Left lobe of liver (tissue), 2 donors: ENCODE measurements at places on chromosomes 4 and X. TPM values are rescaled to one million over a fixed set of nuclear protein-coding genes. Genes with fewer than 3 reads are reported as not detected.

GRCh38 chr4:136277741-136278140 lies 1254.6 kb downstream of the PCDH18 start:
- no peak for DNase-seq

DNA sequence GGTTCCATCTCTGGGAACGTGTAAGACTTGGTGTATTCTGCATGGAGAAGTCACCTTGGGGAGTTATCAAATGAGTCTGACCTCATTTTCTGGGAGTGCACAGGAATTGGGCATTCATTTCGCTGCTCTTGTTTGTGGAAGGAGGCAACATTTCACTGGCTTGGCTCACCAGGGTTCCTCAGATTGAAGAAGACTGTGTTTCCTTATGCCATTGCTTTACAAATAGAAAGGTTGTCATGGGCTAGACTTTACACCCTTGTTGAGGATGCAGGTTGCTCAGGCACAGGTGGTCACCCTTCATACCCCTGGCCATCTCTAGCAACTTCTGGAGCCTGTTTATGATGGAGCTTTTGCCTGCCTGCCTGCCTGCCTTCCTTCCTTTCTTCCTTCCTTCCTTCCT lies 114.4 kb downstream of the AASDH start:
- DNase-seq: no peak

DNA sequence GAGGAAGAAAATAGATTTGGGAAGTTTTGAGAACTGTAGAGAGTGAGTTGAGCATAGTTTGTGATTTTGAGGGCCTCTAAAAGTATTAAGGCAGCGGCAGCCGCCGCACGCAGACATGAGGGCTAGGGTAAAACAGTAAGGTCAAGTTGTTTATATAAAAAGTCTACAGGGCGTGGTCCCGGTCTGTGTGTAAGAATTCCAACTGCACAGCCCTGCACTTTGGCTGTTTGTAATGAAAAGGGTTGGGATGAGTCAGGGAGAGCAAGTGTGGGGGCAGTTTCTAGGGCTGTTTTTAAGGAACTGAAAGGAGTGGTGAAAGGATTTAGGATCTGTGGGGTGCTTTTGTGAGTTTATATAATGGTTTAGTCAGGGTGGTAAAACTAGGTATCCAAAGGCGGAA lies 55.0 kb downstream of the BEX3 start:
- DNase-seq: no peak

DNA sequence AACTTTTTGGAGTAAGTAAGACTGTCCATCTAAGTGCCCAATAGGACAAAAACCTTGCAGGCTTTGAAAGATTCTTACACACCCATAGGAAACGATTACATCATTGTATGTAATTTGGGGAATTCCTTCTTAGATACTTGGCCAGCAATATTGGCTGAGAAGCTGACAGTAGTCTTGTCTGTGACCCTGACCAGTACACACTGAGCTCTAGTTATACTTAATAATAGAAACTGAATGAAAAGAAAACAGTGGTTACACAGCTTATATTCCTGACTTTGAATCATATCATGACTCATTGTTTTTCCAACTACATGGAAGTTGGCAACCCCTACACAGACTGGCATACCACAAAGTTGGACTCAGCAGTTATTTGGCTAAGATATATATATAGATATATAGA lies 7.1 kb upstream of the TLR2 start:
- DNase-seq: no peak

The PRICKLE3 gene
- total RNA-seq: 4.5 TPM

- DNase-seq: peak; percentile 48
These were observed 6.3 kb downstream of the MXD4 start for GRCh38 chr4:2255501-2256155.

DNA sequence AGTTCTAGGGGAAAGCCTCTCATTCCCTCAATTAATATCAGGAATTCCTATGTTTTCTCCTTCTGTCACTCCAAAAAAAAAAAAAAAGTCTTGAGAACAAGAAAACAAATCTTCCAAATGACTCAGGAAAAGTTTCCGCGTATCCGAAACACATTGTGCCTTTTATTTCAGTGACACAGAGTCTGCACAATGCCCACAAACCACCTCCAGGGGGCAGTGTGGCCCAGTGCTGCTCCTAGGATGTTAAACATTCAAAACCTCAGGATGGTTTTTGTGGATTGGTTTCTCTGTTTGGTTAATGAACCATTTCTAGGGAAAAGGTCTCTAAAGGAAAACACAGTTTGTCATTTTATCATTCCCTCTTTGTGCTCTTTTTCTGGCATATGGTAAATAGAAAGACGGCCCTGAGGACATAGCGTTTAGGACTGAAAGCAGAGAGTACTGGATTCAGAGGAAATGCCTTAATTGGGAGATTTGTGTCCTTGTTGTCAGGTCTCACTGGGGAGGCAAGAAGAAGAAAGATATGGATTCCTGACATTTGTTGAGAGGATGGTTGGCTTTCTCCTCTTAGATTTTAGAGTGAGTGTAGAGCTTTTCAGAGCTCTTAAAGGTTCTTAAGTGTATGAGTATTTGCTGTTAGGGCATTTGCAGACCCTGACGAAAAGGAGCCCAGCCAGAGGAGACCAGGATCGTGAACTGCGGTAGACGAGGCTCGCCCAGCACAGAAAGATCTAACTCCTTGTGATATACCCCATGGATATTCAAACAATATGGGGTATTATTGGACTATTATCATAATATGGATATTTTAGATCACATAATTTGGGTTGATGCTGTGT lies 65.7 kb upstream of the MAP9 start:
- DNase-seq: peak; percentile 77

GRCh38 chrX:122625821-122626220 lies 558.3 kb upstream of the GRIA3 start:
- DNase-seq: no peak

- DNase-seq: no peak
These were observed 662.5 kb downstream of the RAPGEF2 start for GRCh38 chr4:159765382-159765781.

DNA sequence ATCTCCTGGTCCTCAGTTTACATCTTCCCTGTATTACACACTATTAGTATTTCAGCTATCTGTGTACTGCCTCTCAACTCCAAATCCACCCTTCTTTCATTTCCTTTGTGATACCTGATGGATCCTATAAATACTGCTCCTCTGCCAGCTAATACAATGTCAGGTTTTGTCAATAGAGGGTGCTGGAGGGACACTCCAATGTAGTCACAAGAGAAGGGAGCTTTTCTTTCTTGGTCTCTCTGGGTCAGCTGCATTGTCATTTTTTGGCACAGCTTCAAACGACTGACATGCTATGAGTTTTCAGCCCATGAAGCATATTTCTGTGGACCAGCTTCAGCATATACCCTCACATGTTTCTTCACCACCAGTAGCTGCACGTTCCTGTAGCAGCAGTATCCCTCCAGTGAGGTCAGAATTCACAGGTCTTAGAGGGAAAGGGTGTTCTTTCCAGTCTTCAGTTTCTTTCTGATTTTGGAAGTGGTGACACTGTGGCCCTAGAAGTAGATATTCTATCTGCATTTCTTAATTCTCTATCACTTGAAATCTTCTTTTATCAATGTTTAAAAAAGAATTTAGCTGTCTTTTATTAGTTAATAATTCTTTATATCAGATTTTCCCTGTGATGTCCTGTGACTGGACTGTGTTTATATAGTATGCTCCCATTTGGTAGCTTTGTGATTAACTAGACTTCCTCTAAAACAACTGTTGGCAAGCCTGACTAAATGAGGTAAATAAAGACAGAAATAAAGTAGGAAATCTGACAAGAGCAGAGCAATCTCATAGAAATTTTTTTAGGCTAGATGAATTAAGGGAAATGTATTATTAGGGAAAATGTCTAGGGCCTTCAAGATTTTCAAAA lies 60.6 kb downstream of the GABRA2 start:
- DNase-seq: no peak

The DIPK2B gene
- 0.20 TPM for total RNA-seq

The TCEAL2 gene
- not detected for total RNA-seq

The IL13RA2 gene
- total RNA-seq: 0.88 TPM

The UGT2B11 gene
- 0.25 TPM for total RNA-seq

The PRPS1 gene
- total RNA-seq: 29.6 TPM

- no peak for DNase-seq
These were observed 98.5 kb upstream of the KLF3 start for GRCh38 chr4:38565271-38566199.

- no peak for DNase-seq
These were observed 41.4 kb upstream of the IL9R start for GRCh38 chrX:155956099-155956498.

DNA sequence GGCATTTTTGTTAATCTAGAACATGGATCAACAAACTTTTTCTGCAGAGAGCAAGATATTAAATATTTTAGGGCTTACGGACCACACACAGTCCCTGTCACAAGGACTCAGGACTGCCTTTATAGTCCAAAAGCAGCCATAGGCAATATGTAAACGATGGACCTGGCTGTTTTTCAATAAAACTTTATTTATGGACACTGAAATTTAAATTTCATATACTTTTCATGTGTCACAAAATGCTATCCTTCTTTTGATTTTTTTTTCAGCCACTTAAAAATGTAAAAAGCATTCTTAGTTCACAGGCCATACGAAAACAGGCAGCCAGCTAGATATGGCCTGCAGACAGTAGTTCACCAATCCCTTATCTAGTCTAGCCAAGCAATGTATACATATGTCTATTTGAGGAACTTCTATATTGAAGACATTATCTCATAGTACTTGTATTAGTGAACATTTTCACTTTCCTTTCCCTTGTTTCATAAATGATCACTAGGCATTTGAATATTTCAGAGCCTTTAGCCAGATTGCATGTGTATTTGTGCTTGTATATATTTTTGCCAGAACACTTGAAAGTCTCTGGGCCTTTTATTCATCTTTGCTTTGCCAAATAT lies 350.9 kb downstream of the RPA4 start:
- DNase-seq: no peak

DNA sequence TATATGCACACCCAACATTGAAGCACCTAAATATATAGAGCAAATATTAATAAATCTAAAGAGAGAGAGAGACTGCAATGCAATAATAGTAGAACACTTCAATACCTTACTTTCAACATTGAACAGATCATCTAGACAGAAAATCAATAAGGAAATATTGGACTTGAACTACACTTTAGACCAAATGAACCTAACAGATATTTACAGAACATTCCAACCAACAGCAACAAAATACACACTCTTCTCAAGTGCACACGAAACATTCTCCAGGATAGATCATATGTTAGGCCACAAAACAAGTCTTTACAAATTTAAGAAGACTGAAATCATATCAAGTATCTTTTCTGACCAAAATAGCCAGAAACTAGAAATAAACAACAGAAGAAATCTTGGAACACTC lies 66.6 kb downstream of the CD99L2 start:
- DNase-seq: no peak

- DNase-seq: no peak
These were observed 77.5 kb downstream of the HHIP start for GRCh38 chr4:144723471-144723870.

The TACR3 gene
- not detected for total RNA-seq

- DNase-seq: no peak
These were observed 8.1 kb downstream of the PCDH7 start for GRCh38 chr4:30728311-30728710.

The TMEM144 gene
- 1.5 TPM for total RNA-seq

DNA sequence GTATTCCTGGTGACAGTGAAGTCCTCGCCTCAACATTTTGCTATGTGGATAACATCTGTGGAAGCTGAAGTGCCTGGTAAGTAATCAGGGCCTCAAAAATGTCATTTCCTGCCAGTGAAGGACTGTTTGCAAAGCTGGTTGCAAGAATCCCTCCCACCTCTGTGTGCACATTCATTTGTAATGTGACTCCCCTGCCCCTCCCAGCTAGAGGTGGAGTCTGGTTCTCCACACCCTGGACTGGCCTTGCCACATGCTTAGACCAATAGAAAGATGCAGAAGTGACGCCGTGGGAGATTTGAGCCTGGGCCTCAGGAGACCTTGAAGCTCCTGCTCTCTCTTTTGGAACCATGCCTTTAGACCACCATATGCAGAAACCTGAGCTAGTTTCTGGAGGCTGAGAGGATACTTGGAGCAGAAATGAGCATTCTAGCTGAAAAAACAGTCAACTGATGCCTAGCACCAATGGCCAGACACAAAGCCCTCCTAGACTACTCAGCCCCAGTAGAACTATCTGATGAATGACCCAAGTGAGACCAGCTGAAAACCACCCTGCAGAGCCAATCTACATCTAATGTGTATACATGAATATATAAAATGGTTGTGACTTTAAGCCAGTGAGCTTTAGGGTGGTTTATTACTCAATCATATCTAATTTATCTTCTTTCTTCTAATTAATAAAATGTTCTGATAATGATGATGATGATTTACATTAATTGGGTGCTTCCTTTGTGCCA lies 47.8 kb upstream of the CRMP1 start:
- DNase-seq: no peak

DNA sequence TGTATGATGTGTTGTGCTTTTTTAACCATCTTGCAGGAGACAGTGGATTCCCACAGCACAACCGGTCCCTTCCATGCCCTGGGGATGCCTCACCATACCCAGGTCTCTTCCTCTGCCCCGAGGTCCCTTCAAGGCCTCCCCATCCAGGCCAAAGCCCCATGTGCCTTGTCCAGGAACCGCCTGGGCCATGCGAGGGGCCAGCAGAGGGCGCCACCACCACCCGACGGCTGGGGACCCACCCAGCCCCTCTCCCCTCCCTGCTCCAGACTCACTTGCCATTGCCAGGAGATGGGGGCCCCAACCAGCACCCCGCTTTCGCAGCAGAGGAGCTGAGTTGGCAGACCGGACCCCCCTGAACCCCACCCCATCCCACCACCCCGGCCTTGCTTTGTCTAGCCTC lies 485.5 kb downstream of the TRAM1L1 start:
- DNase-seq: no peak

The CD40LG gene
- total RNA-seq: 0.15 TPM

The RAB9B gene
- not detected for total RNA-seq

DNA sequence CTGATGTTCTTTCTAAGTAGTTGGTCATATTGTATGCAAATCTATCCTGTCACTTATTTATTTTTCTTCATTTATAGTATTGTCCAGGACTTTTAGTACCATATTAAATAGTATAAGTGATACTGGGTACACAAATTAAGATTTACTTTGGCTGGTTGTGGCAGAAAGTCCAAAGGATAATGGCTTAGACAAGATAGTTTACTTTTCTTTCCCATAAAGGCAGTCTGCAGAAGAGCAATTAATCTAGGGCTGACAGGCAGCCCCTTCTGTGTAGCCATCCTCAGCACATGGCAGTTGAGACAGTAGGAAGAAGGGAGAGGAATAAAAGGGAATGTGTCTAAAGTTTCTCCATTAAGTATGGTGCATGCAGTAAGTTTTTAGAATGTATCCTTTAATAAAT lies 6.4 kb downstream of the RBM10 start:
- no peak for DNase-seq

GRCh38 chr4:123127875-123128274 lies 205.5 kb upstream of the NUDT6 start:
- DNase-seq: no peak

- no peak for DNase-seq
These were observed 531 bp downstream of the DGKQ start for GRCh38 chr4:972651-973424.

GRCh38 chr4:1408418-1408817 lies 2.2 kb upstream of the NKX1-1 start:
- DNase-seq: no peak

DNA sequence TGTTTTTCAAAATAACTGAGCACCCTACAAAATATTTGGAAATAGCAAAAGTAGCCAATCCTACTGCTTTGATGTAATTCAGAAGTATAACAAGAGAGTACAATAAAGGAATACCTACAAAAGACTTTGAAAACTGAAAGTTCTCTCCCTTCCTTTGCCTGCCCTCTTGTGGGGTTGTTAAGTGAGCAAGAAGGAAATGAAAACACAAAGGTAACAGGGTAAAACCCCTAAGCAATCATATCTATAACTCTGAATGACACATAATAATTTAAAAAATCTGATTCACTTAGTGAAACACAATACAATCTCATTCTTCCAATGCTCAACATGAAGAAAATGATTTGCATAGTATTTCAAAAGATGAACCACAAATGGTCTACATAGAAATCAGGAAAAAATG lies 98.2 kb downstream of the FRYL start:
- no peak for DNase-seq
